Activated naive CD4-positive, alpha-beta T cell (primary cell): ENCODE measurements at places on chromosomes 11 and 22.

DNA sequence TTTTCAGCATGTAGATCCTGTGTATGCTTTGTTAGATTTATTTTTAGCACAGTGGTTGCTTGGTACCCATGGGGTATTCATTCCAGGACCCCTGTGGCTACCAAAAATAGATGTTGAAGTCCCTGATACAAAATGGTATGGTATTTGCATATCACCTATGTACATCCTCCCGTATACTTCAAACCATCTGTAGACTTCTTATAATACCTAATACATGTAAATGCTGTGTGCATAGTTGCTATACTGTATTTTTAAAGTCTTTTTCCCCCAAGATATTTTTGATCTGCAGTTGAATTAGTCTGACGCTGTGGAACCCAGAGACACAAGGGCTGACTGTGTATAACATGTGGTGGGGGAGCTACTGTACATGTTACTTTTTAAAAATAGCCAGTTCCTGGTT, 101.1 kb downstream of the ATXN10 start:
- no peak for DNase-seq

DNA sequence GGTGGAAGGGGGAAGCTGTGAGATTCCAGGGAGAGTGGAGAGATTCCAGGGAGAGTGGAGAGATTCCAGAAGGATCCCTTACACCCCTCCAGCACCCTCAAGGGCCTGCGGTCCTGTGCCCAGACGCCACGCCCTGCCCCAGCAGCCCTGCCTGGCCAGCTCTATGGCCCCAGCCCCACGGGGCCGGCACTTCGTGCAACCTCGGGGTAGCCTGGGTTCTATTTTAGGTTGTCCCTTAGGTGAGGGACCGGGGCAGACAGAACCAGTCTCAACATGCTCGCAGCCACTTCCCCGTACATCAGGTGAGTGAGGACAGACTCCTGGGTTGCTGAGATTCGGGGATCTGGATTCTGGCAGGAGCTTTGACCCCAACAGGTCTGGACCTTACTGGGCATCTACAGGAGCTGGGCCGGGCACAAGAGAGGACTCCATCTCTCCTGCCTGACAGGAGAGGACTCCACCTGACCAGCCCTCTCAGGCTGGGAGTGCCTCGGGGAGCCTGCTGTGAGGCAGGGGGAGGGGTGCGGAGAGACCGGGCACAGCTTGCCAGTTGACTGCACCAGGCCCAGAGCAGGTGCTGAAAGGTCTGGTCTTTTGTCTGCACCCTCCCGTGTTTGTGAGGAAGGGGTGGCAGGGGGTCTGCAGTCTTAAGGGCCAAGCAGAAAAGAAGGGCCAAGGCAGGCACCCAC, 8.5 kb upstream of the ADORA2A start:
- no peak for DNase-seq

GRCh38 chr11:82527081-82527584, 206.5 kb downstream of the FAM181B start:
- DNase-seq = no peak

- DNase-seq = peak; percentile 72
These were observed 12.1 kb upstream of the NFAM1 start for GRCh38 chr22:42444077-42444904.

GRCh38 chr11:104899226-104899625, 966 bp upstream of the CASP12 start:
- no peak for DNase-seq

DNA sequence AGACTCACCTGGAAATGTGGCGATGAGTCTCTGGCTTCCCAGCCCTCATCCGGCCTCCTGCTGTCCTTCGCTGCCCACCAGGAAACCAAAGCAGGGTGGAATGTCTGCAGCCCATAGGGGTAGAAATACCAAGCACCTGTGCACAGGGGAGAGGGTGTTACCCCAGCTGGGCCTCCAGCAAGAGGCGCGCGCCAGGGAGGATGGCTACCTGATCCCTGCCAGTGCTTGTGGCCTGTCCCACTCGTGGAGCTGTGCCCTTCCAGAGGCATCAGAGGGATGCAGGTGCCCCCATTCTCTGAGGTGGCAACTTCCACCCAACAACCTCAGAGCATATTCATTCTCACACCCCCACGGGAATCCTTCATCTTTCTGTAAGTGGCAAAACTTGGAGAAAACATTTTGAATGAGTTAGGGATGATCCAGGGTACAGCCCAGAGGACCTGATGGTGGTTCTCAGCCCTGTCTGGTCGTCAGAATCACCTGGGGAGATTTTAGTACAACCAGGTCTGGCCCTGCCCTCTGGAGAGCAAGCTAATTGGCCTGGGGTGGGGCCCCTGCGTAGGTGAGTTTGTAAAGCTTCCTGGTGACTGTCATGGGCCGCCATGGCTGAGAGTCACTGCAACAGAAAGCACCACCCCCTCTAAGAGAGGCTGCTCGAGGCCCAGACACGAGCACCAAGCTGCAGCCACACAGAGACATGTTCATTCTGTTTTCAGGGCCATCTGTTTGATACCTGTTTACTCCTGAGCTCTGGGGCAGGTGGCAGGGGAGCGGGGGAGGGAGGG, 9.9 kb downstream of the SUN2 start:
- no peak for DNase-seq

DNA sequence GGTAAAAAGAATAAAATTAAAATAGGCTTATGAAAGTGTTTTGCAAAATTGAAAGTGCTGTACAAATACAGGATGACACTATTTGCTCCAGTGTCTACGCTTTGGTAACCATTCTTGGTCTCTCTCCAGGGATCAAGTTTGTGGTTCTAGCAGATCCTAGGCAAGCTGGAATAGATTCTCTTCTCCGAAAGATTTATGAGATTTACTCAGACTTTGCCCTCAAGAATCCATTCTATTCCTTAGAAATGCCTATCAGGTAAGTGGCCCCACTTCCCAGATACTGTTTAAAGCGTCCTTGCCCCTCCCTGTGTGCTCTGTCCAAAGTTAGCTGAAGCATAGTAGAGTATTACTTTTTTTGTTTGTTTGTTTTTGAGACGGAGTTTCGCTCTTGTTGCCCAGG, 3.1 kb downstream of the TRAPPC4 start:
- no peak for DNase-seq

GRCh38 chr11:103920449-103920848, 116.0 kb upstream of the DDI1 start:
- no peak for DNase-seq

- DNase-seq = no peak
These were observed 4.3 kb downstream of the PRAME start for GRCh38 chr22:22554587-22555284.

DNA sequence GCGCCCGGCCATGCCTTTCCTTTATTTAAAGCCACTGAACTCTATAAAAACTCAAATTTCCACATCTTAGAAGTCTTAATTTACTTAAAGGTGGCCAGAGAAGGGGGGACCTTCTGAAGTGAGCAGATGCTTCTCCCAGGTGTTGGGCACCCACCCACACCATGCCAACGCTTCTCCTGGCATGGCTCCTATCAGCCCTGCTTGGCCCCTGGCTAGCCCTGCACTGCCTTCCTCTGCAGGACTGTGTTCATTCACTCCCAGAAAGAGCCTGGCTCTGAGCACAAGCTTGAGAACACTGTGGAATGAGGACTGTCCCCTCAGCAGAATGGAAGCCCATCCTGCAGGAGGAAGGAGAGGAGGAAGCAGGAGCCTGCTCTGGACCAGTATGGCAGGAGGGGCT, 34.6 kb upstream of the ARFGAP3 start:
- DNase-seq = no peak

GRCh38 chr11:116890193-116890592, 52.8 kb upstream of the APOA1 start:
- DNase-seq = no peak

DNA sequence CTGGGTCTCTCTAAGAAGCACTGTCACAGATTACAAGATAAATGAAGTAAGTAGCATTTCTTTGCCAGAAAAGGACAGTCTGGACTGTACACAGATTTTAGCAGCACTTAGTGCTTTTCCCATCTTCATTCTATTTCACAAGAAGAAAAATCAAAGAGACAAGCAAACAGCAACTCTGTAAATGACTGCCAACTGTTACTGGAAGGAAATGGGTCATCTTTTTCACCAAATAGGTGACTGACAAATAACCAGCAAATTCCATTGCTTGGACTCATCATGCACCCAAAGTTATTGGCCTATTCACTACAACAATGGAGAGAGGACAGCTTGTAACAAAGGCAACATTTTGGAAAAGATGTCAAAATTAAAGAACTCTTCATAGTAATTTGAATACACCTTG, 28.9 kb upstream of the CARD18 start:
- no peak for DNase-seq

DNA sequence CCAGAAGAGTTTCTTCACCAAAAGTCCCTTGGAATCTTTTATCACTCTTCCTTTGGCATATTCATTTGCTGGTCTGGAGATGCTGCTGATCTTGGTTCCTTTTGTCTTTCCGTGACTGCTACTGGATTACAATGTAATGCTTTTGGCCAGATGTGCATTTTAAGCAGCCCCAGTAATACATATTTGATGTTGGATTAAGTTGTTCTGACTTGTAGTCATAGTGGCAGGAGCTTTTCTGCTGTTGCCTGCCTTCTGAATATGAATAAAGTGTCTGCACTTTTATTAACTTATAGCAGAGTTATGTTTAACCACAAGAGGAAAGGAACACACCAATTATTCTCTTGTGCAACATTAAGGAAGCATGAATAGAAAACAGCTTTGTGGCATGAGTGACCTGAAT, 360.0 kb upstream of the DDI1 start:
- DNase-seq = no peak

- DNase-seq = no peak
These were observed 35.5 kb downstream of the USP28 start for GRCh38 chr11:113839842-113840241.

DNA sequence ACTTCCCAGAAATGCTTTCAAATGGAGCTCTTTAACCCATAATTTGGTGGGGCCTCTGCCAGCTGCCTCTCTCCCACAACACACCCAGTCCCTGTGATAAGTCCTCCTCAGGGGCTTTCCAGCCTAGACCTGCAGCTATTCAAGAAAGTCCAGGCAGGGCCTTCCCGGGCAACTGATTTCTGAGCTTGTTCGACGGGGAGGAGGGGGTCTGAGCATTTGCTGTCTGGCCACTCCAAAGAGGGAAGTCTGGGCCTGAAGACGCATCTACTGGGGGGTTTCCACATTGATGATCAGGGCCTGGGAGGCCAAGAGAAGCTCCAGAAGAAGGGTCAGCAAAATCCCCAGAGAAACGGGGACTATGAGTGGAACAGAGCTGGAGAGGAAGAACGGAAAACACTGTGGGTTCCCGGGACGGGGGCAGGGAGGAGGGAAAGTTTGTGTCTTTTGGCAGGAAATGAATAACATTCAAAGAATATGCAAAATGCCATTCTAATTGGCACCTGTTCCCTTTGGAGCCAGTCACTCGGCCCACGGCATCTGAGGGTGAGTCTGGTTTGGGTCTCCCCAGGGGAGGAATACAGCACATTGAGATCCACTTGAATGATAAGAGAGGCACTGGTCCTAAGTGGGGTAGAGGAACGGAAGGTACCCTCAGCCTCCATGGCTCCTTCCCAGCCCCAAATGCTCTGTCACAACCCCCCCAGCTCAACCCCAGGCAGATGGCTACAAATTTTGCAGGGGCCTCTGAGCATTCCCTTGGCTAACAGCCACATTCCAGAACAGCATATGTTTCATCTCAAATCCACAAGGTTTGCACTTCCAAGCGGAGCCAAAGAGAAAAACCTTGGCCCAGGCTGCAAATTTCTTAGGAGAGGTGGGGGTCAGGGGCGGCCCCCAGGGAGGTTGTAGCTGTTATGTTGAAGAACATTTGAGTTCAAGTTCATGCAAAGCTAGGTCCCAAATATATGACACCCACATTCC, 72.0 kb downstream of the RPUSD4 start:
- no peak for DNase-seq
